CD4-positive, alpha-beta T cell treated with Interleukin-17A for 4 hours (primary cell): ENCODE measurements at places on chromosomes 16 and 17.

- DNase-seq = no peak
Measured at GRCh38 chr16:69031877-69032301, 73.6 kb upstream of the HAS3 start.

- DNase-seq = no peak
Measured at GRCh38 chr17:74334393-74335039, 8.5 kb downstream of the KIF19 start.

DNA sequence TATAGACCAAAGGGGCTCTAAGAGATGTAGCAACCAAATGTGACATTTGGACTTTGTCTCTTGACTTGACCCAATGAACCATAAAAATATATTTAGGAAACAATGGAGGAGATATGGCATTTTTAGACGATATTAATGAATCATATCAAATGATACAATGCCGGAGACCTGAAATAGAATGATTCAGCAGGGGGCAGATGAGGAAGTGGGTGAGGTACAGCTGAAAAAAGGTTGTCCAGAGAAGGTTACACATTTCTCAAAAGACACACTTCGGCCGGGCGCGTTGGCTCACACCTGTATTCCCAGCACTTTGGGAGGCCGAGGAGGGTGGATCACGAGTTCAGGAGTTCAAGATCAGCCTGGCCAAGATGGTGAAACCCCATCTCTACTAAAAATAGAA, 16.5 kb upstream of the SNN start:
- no peak for DNase-seq

DNA sequence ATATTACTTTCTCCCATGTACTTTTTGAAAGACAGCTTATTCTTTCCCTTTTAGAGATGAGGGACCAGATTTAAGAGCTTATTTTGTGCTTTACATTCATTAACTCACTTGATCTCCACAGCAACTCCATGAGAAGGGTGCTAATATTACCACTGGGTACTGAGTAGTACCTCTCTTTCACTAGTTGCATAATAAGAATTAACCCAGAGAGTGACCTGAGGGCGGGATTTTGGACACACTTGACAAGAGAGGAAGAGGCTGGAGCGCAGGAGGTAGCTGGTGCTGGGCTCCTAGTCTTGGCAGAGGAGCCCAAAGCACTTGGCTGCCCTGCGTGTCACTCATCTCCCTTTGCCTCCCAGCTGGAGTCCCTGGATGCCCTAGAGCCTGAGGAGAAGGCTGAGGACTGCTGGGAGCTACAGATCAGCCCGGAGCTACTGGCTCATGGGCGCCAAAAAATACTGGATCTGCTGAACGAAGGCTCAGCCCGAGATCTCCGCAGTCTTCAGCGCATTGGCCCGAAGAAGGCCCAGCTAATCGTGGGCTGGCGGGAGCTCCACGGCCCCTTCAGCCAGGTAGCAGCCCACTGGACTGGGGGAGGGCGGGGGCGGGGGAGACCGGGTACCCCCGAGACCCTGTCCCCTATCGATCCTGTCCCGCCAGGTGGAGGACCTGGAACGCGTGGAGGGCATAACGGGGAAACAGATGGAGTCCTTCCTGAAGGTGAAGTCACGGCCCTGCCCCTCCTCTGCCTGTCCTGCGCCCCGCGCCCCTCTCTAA, 1.7 kb upstream of the MAZ start:
- no peak for DNase-seq

DNA sequence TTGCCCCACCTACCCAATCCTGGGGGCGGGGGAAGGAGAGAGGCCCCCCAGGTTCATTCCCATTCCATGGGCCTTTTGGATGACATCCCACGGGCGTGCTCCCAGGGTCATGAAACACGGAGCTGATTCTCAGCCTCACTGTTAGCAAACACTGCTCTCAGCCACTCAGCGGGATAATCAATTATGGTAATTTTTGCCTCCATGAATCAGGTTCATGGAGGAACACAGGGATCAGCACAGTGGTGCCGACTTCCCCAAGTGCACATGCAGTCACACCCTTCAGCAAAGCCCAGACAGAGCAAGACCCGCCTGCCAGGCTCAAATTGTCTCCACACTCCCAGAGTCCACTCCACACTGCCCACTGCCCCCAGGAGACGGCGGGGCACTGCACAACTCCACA, 164.6 kb downstream of the ENGASE start:
- no peak for DNase-seq

DNA sequence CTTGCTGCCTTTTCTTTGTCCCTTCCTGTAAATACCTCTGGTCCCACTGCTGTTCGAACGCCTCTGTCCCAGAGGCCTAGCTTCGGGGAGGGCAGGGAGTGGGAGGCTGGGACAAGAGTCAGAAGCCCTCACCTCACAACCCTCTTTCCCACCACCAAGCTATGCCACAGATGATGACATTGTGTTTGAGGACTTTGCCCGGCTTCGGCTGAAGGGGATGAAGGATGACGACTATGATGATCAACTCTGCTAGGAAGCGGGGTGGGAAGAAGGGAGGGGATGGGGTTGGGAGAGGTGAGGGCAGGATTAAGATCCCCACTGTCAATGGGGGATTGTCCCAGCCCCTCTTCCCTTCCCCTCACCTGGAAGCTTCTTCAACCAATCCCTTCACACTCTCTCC, 10.4 kb downstream of the ARRB2 start:
- DNase-seq = no peak

- no peak for DNase-seq
Measured at GRCh38 chr17:61662741-61663140, 71.7 kb upstream of the NACA2 start.

GRCh38 chr17:71237903-71238538, 882.8 kb upstream of the SOX9 start:
- DNase-seq = no peak

GRCh38 chr16:68276223-68276622, 11.9 kb downstream of the SLC7A6 start:
- no peak for DNase-seq

- no peak for DNase-seq
Measured at GRCh38 chr17:69320210-69320907, 6.6 kb downstream of the ABCA5 start.

DNA sequence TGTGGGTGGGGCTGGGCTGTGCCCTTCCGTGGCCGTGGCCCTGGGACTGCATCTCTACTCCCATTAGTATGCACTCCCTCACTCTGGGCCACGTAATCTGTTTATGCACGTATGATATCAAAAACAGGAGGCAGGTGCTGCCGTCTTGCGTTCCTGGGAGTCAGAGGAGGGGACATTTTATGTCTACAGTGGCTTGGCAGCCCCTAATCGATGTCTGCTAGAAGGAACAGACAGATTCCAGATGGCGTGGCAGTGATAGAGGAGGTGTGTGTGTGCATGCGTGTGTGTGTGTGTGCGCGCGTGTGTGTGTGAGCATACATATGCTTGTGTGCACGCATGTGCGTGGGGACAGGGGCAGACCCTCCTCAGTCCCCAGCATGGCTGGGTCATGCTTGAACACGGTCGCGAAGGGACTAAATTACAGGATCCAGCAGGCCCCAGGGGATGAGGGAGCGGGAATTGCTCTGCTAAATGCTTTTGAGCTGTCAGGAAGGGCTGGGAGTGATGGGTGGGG, 44.7 kb downstream of the SREBF1 start:
- DNase-seq = peak; percentile 39

GRCh38 chr17:44280392-44280937, 12.5 kb upstream of the SLC4A1 start:
- no peak for DNase-seq

DNA sequence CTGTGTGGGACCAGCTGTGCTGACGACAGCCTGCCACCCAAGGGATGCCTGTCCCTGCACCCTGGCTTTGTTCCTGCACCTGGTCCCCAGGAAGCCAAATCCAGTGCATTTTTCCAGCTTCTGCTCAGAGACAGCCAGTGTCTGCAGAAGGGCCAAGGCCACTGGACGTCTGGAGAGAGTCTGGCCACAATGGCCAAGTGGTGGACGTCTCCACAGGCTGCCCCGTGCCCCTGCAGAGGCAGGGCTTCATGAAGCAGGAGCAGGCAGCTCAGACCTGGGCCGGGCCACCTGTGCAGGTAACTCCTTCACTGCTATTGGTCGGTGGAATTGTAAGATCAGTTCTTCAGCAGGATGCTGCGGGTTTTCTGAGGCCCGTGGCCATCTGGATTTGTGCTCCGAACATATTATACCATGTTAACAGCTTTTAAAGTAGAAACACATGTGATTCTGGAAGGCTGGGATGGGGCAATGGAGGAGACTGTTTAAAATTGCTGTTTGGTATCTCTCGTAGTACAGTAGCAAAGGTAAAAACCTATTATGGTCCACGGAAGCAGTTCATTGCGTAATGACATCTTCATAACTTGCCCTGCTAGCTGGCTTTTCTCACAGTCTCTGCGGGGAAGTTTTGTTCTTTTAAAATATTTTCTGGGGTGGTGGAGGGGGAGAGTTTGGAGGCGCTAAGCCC, 185.3 kb downstream of the CCDC182 start:
- DNase-seq = no peak

DNA sequence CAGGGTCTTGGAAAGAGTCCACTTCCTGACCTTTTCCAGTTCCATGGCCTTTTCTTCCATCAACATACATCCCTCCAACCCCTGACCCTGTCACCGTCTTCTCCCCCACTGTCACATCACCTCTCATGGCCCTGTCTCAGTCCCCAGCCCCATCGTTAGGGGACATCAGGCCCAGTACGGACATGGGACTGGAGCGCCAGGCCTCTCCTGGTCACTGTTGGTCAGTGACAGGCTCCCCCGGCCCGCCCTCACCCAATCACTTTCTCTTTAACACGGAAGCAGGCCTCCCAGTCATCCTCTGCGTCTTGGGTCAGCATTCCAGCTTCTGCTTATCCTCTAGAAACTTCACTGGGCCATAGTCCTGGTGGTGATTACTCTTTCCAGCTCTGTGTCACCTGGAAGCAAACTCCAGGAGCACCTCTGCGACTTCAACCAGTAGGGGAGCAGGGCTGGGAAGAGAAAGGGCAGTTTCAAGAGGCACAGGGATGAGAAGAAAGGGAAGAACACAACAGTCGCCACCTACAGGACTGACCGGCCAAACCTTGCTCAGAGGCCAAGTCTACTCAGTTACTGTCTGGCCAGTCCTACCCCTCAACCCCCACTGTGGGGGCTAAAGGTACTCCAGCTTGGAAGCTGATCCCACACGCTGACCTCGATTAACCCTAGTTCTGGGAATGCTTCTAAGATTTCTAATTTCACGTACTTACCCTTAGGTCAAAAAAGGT, 15.9 kb upstream of the ICAM2 start:
- DNase-seq = no peak

GRCh38 chr17:65259281-65259680, 122.1 kb downstream of the RGS9 start:
- DNase-seq = no peak

DNA sequence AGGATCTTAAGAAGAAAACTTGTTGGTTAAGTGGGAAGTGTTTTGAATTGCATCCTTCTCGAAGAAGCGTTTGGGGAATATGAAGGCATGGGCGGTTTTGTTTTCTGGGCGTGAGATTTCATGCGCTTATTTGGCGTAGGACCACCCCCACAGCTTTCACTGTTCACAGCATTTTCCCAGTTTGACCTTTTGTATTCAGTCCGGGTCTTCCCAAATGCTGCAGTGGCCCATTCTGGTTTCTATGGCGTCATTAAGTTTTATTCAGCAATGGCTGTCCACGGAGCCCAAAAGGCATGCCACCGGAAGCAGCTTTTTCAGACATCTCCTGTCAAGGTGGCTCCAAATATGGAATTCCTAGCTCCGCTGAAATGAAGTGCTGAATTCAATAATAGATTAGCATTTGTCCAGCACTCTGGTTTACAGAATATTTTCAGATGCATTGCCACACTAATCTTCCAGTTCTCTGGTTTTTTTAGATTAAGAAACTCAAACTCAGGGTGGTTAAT, 90.6 kb upstream of the FBXO47 start:
- no peak for DNase-seq

DNA sequence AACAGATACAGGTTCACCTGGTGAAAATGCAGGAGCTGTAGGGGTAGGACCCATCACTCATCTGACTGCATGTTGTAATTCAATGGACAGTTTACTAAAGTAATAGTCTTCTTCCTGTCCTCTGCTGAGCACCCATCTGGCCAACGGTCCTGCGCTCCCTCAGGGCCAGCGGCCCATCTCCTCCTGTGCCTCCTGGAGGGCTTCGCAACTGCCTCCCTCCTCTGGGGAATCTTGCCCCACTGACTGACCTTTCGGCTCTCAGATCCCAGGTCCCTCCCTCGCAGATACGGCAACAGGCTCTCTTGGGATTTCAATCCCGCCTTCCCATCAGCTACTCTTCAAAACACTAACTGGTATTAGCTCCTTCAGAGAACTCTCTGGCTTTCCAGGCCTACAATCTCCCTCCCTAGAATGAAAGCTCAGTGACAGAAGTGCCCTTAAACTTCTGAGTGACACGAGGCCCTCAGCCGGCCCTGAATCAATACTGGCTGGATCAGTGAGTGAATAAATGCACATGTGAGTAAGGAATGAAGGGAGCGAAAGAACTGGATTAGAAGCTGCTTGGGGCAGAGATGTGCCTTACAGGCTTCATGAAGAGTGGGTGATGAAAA, 1.3 kb downstream of the PEMT start:
- no peak for DNase-seq

DNA sequence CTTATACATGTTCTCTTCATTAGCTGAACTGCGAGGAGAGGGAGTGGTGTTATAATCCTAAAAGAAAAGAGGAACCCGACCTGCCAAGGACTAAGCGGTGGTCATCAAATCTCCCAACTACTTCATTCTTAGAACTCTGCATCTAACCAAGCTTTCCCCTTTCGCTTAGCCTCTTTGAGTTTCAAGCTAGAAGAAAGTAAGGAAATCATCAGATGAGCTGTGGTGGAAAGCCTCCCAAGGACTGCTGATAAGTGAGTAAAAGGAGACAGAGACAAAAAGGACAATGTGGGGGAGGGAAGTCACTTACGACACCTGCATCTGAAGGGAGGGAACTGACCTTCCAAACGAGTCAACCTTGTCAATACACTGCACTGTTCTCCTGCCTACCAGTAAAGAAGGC, 121.3 kb downstream of the TRIM37 start:
- no peak for DNase-seq

DNA sequence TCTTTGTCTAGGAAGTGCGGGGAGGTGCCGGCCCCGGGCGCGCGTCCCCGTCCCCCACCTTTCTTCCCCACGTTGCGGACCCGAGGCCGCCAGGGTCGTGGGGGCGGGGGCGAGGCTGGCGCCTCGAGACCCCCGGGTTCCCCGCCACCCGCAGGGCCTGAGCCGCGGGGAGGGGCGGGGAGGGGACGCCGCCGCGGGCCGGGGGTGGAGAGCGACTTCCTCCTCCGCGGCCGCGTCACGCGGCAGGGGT, 1.8 kb upstream of the ACTG1 start:
- DNase-seq = no peak

GRCh38 chr16:71430744-71431143, 11.1 kb downstream of the TLE7 start:
- no peak for DNase-seq
